Mesendoderm (in vitro differentiated cells): ENCODE measurements at places on chromosomes 3 and 15.
A peak's percentile ranks its signal among the peaks of the same experiment; 100 is the strongest.

DNA sequence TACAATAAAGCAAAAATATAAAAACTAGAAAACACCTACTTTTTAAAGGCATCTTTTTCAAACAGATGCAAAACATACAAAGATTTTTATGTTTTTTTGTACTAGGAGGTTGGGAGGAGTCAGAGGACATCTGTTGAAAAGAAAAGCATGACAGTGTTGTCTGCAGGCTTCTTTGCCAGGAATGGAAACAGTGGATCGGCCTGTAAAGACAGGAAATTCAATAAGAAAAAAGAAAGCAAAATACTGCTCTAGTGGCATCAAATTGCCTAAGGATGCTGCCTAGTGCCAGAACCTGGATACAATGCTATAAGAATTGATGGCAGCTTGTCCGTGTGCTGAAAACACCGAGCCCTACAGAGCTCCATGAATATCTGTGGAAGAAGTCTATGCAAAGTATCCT, 69.9 kb downstream of the TBC1D5 start:
- H3K36me3 ChIP-seq = no peaks in the 10 kb centered on the region
- H3K4me1 ChIP-seq = no peaks in the 10 kb centered on the region
- no peak for DNase-seq
- H3K27me3 ChIP-seq = no peaks in the 10 kb centered on the region

GRCh38 chr3:76866729-76867408, 173.0 kb upstream of the ROBO2 start:
- no peaks in the 10 kb centered on the region for H3K27me3 ChIP-seq
- H3K27ac ChIP-seq = no peak overlapping the region

- H3K27me3 ChIP-seq = no peaks in the 10 kb centered on the region
- no peak overlapping the region for H3K4me3 ChIP-seq
- no peaks in the 10 kb centered on the region for H3K36me3 ChIP-seq
- no peak for DNase-seq
These were observed 163.8 kb downstream of the RSRC1 start for GRCh38 chr3:158273656-158274055.

GRCh38 chr3:127760361-127760760, 62.0 kb downstream of the MGLL start:
- H3K27ac ChIP-seq = no peak overlapping the region
- no peaks in the 10 kb centered on the region for H3K36me3 ChIP-seq
- no peaks in the 10 kb centered on the region for H3K4me1 ChIP-seq
- no peaks in the 10 kb centered on the region for H3K27me3 ChIP-seq
- no peak overlapping the region for H3K4me3 ChIP-seq
- no peak for DNase-seq

DNA sequence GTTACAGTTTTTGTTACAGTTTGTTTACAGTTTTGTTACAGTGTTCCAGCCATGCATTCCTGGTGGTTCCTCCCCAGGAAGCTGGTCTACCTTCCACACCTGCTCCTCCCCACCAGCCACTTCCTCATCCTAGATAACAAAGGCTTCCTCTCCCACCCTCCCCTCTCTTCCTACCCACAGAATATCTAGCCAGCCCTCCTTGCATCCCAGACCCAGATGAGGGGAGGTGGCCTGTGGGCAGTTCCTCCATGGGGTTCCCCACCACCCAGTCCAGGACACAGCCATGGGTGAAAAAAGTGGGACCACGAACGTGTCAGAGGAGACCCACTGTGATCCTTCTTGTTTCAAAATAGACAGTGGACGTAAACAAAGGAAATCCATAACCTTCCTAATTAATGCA, 122.8 kb upstream of the ABHD17C start:
- no peaks in the 10 kb centered on the region for H3K36me3 ChIP-seq
- H3K4me1 ChIP-seq = no peaks in the 10 kb centered on the region
- no peaks in the 10 kb centered on the region for H3K27me3 ChIP-seq
- no peak overlapping the region for H3K4me3 ChIP-seq
- no peak for DNase-seq

GRCh38 chr3:10380906-10381305, 60.0 kb upstream of the SEC13 start:
- no peak overlapping the region for H3K4me3 ChIP-seq
- H3K4me1 ChIP-seq = no peaks in the 10 kb centered on the region
- H3K36me3 ChIP-seq = no peaks in the 10 kb centered on the region
- no peak for DNase-seq
- H3K27me3 ChIP-seq = no peaks in the 10 kb centered on the region
- H3K27ac ChIP-seq = no peak overlapping the region

GRCh38 chr3:90011131-90011530, 903.7 kb downstream of the EPHA3 start:
- H3K27me3 ChIP-seq = no peaks in the 10 kb centered on the region
- H3K27ac ChIP-seq = no peak overlapping the region
- no peak overlapping the region for H3K4me3 ChIP-seq
- H3K36me3 ChIP-seq = no peaks in the 10 kb centered on the region
- no peaks in the 10 kb centered on the region for H3K4me1 ChIP-seq
- DNase-seq = no peak

- DNase-seq = no peak
- no peak overlapping the region for H3K27ac ChIP-seq
- H3K36me3 ChIP-seq = no peaks in the 10 kb centered on the region
- H3K4me3 ChIP-seq = no peak overlapping the region
- H3K27me3 ChIP-seq = no peaks in the 10 kb centered on the region
These were observed 44.9 kb upstream of the PLXNA1 start for GRCh38 chr3:126937973-126938372.

DNA sequence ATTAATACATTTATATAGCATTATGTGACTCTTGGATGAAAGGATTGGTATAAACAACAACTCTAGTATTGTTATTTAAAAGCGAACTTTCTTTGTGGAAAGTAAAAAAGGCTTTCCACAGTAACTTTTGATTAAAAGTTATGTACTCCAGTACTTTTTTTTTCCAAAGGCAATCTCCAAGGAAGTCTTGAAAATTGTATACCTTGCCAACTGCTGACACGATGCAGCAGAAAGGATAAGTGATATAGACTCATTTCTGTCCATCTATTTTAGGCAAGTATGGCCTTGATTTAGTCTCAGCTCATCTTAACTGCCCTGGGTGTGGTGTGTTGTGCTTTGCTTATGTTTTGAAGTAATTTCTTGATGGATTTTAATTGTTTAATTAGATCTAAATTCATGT, 79.7 kb downstream of the OTOL1 start:
- no peaks in the 10 kb centered on the region for H3K27me3 ChIP-seq
- H3K36me3 ChIP-seq = no peaks in the 10 kb centered on the region
- no peak overlapping the region for H3K27ac ChIP-seq
- no peak overlapping the region for H3K4me3 ChIP-seq
- no peak for DNase-seq
- H3K4me1 ChIP-seq = no peaks in the 10 kb centered on the region

- H3K4me1 ChIP-seq = no peaks in the 10 kb centered on the region
- no peak overlapping the region for H3K4me3 ChIP-seq
- no peak overlapping the region for H3K27ac ChIP-seq
These were observed 894.0 kb downstream of the NTRK3 start for GRCh38 chr15:87362531-87362930.

GRCh38 chr3:106268696-106269095, 399.9 kb upstream of the CBLB start:
- no peaks in the 10 kb centered on the region for H3K4me1 ChIP-seq
- DNase-seq = no peak
- no peak overlapping the region for H3K4me3 ChIP-seq
- no peaks in the 10 kb centered on the region for H3K36me3 ChIP-seq

- no peaks in the 10 kb centered on the region for H3K27me3 ChIP-seq
- peaks cover 38% of the 10 kb centered on the region for H3K4me1 ChIP-seq
- no peaks in the 10 kb centered on the region for H3K36me3 ChIP-seq
- H3K27ac ChIP-seq = no peak overlapping the region
- no peak for DNase-seq
- no peak overlapping the region for H3K4me3 ChIP-seq
These were observed 97.3 kb downstream of the AKAP13 start for GRCh38 chr15:85477730-85478129.

DNA sequence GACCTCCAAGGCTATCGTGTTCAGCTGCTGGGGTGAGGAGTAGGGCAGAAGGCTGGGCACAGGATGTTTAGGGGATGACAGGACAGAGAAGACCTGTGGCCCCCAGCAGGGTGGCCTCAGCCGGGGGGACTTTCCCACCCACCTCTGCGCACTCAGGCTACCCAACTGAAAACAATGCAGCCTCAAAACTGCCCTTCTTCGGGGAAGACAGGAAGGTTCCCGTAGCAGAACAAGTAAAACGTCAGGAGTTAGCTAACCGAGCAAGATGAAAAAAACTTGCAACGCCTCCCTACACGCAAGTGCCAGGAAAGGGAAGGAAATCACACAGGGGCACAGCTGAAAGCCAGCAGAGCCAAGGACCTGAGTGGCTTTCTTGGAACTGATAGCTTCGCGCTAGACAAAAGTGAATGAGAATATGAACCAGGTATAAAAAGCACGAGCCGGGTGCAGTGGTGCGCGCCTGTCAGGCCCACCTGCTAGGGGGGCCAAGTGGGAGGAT, 38.4 kb upstream of the FURIN start:
- H3K27me3 ChIP-seq = no peaks in the 10 kb centered on the region
- no peak overlapping the region for H3K4me3 ChIP-seq
- no peaks in the 10 kb centered on the region for H3K36me3 ChIP-seq
- no peak for DNase-seq
- no peak overlapping the region for H3K27ac ChIP-seq

GRCh38 chr3:66483409-66483906, 17.4 kb downstream of the LRIG1 start:
- no peak for DNase-seq
- H3K36me3 ChIP-seq = no peaks in the 10 kb centered on the region
- no peak overlapping the region for H3K27ac ChIP-seq
- no peak overlapping the region for H3K4me3 ChIP-seq
- peaks cover 26% of the 10 kb centered on the region for H3K4me1 ChIP-seq
- no peaks in the 10 kb centered on the region for H3K27me3 ChIP-seq

GRCh38 chr3:122092460-122093165, 37.5 kb downstream of the CD86 start:
- no peak overlapping the region for H3K4me3 ChIP-seq
- H3K36me3 ChIP-seq = no peaks in the 10 kb centered on the region
- H3K4me1 ChIP-seq = no peaks in the 10 kb centered on the region
- peak; percentile 33 for DNase-seq

DNA sequence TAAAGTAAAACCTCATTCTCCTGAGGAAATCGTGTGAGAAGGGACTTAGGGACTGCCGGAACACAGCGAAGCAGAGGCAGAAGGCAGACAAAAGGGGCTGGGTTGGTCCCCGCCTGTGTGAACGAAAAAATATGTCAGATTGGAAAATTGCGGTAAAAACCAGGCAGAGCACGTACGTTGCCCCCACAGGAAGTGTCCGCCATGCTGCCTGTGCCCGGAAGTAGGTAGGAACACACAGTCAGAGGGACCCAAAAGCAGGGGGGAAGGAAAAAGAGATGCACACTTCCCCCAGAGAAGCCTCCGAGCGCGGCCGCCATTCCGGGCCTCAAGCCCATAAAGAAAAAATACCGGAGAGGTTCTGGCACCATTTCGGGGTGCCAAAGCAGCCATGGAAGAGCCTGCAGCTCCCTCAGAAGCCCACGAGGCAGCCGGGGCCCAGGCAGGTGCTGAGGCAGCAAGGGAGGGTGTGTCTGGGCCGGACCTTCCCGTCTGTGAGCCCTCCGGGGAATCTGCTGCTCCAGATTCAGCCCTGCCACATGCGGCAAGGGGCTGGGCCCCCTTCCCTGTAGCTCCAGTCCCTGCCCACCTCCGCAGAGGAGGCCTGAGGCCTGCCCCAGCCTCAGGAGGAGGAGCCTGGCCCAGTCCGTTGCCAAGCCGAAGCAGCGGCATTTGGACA, at the start of gene MKRN3:
TSS of gene MKRN3 (plus strand) at position 280 of the 676 bp plus-strand sequence. CDS start at position 389, 109 bp downstream.
- no peaks in the 10 kb centered on the region for H3K27me3 ChIP-seq
- no peak within 1 kb of the TSS for H3K4me3 ChIP-seq
- H3K27ac ChIP-seq = no peak within 1 kb of the TSS
- no peaks in the 10 kb centered on the region for H3K4me1 ChIP-seq
- no peak for DNase-seq

DNA sequence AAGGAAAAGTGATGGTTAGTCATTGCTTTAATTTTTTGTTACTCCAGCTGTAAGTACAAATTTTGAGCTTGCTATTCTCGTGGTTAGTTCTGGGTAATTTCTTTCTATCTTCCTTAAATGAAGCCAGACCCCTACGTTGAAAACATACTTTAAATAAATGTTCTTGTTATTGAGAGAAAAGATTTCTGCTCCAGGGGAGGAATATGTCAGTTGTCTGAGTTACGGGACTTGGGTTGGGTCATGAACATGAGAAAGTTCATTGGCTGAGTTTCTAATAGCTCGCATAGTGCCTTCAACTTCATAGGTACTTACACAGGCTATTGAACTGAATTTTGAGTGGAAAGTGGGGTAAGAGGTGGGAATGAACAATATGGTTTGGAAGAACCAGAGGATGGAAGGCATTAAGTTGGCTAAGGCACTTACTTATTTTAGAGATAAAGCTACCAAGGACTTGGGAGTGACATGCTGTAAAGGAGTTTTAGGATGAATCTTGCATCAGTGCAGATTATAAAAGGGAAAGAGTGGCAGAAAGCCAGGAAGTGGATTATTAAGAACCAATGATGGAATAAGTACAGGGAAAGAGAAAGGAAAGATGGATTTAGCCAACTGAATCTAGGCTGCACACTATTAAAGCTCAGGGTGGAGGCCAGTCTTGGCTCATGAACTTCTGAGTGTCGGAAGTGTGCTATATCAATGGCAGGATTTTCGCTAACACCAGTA, 1.4 kb downstream of the RPSA start:
- peak overlapping the region; percentile 22 for H3K27ac ChIP-seq
- peaks cover 25% of the 10 kb centered on the region for H3K36me3 ChIP-seq
- DNase-seq = no peak
- peak overlapping the region; percentile 94 for H3K4me3 ChIP-seq

DNA sequence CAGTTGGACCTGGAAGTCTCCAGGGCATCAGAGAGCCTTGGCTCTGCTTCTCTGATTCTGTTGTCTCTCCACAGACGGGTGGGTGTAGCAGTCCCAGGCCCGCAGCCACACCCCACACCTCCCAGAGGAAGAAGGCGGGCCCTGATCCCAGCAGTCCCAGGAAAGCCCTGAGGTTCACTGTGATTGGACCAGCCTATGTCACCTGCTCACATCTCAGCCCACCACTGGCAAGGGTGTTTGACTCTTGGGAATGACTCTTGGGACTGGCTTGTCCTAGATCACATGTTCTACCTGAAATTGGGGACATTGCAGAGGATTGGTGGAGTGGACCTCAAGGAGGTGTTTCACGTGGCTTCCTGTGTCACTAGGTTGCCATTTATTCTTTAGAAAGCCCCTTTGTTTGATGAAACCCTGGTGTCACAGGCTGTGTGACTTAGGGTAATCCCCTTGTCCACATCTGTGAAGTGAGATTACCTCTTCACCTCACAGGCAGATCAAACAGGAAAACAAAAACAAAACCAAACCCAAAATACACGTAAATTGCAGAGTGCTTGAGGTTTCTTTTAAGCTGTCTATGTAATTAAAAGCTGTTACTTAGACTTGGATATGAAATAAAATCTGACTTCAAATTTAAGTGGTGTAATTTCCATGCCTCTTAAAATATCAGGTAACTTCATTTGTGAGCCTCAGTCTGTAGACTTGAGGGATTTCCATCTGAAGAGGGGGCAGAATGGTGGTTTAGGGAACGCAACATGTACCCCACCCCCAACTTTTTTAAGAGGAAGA, 26.7 kb downstream of the FLNB start:
- peak; percentile 70 for DNase-seq
- peaks cover 28% of the 10 kb centered on the region for H3K4me1 ChIP-seq
- no peaks in the 10 kb centered on the region for H3K36me3 ChIP-seq
- H3K27ac ChIP-seq = no peak overlapping the region
- H3K27me3 ChIP-seq = no peaks in the 10 kb centered on the region

GRCh38 chr3:138461246-138461645, 26.8 kb downstream of the ESYT3 start:
- H3K27ac ChIP-seq = no peak overlapping the region
- H3K36me3 ChIP-seq = no peaks in the 10 kb centered on the region
- no peak for DNase-seq
- no peaks in the 10 kb centered on the region for H3K27me3 ChIP-seq
- H3K4me1 ChIP-seq = no peaks in the 10 kb centered on the region
